Left ventricle myocardium inferior (tissue), 1 donor: ENCODE measurements at places on chromosomes 13 and 19.

- no peak for DNase-seq
Observed at GRCh38 chr19:29841559-29842367, 30.0 kb downstream of the CCNE1 start.

DNA sequence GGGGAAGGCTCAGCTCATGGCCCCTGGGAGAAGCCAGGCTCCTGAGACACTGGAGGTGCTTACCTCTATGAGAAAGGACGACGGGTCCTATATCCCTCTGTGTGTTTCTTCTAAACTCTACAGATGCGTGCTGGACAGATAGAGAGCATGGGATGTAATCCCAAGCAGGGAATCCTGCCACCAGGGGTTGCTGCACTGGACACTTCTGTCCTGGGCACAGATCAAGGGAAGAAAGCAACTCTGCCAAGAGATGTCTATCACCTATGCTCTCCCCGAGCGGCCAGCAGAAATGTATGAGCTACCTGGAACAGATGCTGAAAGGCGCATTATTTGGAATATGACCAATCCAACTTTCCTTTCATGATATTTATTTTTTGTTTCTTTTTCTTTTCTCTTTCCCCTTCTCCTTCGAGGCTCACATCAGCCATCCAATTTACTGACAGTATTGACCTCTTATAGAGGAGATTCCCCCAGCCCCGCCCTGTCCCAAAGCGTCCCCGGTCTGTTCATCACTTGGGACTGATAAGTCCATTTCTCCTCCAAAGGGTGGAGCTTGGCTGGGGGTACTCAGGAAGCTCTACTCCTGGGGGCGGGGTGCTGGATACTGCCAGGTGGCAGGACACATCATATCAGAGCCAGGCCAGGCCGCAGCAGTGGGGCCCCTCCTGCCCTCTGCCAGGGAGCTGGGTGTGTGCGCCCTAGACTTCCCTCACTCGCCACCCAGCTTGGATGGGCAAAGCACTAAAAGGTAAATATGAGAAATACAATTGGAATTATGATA lies 34.2 kb downstream of the TSHZ3 start:
- no peak for DNase-seq

DNA sequence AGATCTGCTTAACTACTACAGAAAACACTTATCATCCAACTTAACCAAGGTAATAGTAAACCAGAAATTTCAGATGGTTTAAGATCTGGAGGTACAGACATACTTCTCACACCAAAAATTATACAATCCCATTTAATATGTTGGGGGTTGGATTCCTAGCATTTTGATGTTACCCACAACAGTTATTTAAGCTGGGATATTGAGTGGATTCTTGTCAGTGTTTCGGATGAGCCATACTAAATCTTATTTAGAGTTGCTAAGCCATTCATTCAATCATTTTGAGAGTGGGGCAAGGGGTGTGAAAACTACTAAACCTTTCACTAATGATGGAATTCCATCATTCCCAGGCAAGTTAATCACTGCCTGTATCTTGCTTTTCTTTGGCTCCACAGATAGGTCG lies 40.6 kb downstream of the KATNAL1 start:
- DNase-seq, result no peak

DNA sequence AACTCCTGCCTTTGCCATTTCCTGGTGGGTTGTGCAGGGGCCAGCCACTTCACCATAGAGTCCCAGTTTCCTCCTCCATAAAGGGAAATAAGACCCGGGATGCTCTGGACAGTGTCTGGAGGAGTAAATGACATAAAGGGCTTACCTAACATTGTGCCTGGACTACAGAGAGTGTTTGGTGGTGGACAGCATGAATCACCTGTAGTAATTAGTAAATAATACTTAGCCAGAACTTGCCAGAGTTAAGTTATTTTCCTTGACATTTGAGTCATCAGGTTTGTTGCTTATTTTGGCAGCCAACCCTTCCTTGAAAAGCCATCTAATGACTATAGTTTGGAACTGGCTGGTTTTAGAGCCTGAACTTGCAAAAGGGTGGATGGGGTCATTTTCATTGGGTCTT lies 159.2 kb downstream of the SLC7A1 start:
- no peak for DNase-seq

DNA sequence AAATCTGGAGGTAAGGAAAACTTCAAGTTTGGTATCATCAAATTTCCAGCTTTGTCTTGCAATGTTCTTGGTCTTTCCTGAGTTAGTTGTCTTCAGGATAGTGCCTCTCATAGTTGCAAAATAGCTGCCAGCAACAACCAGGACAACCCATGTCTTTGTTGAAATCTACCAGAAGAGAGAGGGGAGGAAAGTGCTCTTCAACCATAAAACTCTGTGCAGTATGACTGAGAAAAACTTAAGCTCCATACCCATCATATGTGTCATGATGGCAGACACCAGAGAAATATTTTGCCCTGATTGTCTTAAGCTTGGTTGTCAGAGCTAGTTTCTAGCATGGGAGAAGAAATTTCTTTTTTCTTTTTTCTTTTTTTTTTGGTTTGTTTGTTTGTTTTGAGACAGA lies 103.3 kb downstream of the SPRY2 start:
- no peak for DNase-seq

GRCh38 chr13:51364404-51365008 lies 25.0 kb downstream of the SERPINE3 start:
- no peak for DNase-seq

- no peak for DNase-seq
Observed at GRCh38 chr13:40508127-40508526, 158.3 kb downstream of the FOXO1 start.

DNA sequence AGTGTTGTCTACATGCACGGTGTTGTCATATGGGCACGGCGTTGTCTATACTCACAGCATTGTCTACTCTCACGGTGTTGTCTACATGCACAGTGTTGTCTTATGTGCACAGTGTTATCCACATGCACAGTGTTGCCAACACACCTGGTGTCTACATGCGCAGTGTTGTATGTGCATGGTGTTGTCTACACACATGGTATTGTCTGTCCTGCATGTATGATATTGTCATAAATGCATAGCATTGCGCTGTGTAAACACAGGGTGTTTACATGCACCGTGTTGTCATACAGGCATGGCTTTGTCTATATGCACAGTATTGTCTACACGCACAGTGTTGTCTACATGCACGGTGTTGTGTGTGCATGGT lies 6.8 kb downstream of the ADPRHL1 start:
- no peak for DNase-seq

- peak; percentile 29 for DNase-seq
Observed at GRCh38 chr19:39246951-39247669, 1.5 kb downstream of the IFNL4 start.

GRCh38 chr13:69306766-69307165 lies 800.9 kb upstream of the ATXN8OS start:
- DNase-seq, result no peak

DNA sequence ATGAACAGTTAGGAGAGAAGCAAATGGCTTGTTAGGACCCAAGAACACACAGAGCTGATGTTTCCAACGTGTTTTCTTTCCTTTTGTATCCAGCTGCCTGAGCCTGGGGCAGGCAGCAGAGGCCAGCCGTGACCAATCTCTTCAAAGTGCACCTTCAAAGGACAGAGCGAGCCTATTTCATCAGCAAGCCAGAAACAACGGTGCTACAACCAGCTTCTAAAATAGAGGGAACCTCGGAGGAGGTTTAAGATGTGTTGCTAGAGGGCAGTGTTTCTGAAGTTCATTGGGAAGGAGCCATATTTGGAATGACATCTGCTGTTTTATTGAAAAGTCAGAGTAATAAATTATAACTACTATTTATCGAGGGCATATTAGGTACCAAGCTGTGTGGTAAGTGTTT lies 56.2 kb upstream of the RFC3 start:
- no peak for DNase-seq

- no peak for DNase-seq
Observed at GRCh38 chr13:105982219-105982930, 553.1 kb downstream of the EFNB2 start.

- no peak for DNase-seq
Observed at GRCh38 chr19:35332817-35333216, 3.8 kb downstream of the CD22 start.

GRCh38 chr13:41562083-41562482 lies 104.7 kb downstream of the RGCC start:
- peak; percentile 82 for DNase-seq

- no peak for DNase-seq
Observed at GRCh38 chr13:65856431-65856830, 1373.7 kb downstream of the PCDH9 start.

- DNase-seq, result no peak
Observed at GRCh38 chr13:23268441-23268840, 87.7 kb downstream of the SGCG start.

GRCh38 chr19:43623889-43624670 lies 4.7 kb upstream of the ZNF428 start:
- DNase-seq, result no peak

DNA sequence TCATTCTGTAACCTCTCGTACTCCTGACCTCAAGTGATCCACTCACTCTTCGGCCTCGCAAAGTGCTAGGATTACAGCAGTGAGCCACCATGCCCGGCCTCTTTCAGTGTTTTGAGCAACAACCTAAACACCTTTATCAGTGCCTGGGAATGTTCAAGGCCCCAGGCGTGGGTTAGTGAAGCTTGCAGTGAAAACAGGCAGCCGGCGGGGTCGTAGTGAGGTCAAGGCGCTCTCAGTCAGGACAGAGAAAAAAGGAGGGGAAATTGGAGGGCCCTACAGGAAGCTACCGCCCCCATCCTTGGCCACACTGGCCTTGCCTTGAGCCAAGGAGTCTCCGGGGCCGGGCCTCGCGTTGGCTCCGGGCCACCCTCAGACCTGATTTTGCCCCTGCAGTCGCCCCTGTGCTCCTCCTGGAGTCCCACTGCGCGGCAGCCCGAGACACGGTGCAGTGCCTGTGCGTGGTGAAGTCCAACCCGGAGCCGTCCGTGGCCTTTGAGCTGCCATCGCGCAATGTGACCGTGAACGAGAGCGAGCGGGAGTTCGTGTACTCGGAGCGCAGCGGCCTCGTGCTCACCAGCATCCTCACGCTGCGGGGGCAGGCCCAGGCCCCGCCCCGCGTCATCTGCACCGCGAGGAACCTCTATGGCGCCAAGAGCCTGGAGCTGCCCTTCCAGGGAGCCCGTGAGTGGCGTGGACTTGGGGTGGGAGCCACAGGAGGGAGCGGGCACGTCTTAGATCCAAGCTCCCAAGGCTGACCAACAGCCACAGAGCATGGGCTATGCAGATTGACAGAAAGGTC lies 17.7 kb downstream of the MAG start:
- no peak for DNase-seq
